ENCODE measurements at places on chromosomes 2 and 18.

DNA sequence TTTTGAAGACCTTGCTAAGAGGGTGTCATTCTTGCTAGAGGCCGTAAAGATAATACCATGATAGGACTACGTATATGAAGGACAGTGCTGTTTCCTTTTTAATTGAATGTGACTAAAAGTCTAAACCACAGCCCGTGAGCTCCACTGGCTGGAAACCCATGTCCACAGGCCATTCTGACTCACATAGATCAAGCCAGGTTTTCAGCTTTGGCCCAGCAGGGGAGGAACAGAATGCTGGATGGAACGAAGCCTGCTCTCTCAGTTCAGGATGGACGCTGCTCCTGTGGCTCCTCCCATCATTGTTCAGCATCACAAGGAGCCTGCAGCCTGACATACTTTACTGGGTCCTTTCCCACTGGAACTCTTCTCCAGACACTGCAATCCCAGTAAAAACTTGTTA lies 47.6 kb downstream of the ALPK2 start:
- no peak for DNase-seq

GRCh38 chr2:207408086-207408794 lies 121.5 kb upstream of the CREB1 start:
- DNase-seq: no peak

DNA sequence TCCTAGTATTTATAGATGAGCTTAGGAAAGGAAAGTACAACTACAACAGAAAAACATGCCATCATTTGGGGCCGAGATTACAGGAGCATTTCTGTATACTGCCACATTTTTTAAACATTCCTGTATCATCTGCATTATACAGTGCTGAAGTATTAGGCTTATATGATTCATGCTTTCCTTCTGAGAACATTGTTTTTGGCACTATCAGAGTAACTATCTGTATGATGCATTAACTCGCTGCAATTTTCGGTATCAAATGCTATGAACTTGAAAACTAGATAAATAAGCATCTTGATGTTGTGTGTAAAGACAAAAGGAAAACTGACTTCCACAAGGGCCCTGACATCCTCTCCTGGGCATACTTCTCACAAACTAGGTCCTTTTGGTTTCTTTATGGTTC lies 102.0 kb downstream of the RIT2 start:
- DNase-seq: no peak

DNA sequence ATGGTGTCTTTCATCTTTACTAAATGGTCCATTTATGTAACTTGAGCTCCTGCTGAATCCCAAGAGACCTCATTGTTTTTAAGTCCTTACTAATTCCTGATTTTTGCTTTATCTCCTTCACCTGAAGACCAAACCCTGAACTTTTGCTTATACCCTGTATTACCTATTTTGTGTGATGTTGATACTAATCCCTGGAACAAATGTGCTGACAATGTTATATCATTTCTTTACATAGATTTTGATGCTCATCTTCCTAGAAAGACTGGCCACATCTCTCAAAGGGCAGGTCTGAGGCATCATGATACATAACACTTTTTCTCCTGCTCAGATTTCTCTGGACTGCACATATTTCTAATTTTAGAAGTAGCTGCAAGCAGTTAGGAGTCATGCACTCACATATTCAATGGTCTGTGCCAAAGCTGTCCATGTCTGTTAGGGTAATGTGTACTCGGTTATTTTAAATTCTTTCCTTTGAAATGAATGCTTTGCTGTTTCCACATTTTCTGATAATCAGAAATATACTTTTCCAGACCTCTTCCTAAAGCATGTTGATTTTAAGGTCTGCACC lies 427.9 kb upstream of the HNRNPA3 start:
- no peak for DNase-seq

GRCh38 chr2:223101340-223102039 lies 49.5 kb downstream of the KCNE4 start:
- DNase-seq: no peak

DNA sequence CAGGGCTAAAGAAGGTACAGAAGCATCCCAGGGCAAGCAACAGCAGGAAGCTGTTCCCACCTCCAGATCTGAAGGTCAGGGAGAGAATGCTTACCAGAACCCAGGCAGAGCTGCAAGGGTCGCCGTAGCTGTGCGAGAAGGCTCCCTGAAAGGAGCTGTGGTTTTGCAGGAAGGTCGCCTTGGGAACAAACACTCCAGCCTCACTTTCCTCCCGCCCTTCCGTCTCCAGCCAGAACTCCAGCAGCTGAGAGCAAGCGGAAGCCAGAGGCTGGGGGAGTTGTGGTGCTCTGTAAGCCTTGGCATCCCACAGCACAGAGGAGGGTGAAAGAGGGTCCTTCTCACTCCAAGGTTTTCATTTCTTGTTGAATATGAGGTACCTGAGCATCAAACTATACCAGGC lies 18.3 kb upstream of the ICOS start:
- no peak for DNase-seq

All from CD4-positive, alpha-beta memory T cell (primary cell).